ENCODE measurements at places on chromosomes 5 and 9.

GRCh38 chr5:107776922-107777740, 106.4 kb upstream of the EFNA5 start:
- DNase-seq = no peak

GRCh38 chr5:132822650-132823480, 7.6 kb downstream of the SHROOM1 start:
- DNase-seq = no peak

GRCh38 chr9:30140407-30140806, 2244.0 kb upstream of the ACO1 start:
- no peak for DNase-seq

DNA sequence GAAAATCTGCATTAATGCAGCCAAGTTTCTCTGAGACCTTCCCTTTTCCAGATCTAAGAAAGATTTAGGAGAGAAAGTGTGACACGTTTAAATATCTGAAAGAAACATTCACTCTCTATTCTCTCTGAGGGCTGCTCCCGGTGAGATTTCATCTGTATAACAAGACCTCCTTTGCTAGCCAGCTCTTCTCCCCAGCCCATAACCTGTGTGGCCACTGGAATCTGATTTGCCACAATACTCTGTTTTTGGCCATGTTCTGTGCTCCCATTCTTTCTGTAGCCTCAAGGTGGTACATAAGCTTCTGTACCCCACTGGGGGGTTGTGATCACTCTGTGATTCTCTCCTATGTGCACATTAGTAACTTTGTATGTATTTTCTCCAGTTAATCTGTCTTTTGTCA, 291.0 kb upstream of the SEMA6A start:
- DNase-seq = no peak

DNA sequence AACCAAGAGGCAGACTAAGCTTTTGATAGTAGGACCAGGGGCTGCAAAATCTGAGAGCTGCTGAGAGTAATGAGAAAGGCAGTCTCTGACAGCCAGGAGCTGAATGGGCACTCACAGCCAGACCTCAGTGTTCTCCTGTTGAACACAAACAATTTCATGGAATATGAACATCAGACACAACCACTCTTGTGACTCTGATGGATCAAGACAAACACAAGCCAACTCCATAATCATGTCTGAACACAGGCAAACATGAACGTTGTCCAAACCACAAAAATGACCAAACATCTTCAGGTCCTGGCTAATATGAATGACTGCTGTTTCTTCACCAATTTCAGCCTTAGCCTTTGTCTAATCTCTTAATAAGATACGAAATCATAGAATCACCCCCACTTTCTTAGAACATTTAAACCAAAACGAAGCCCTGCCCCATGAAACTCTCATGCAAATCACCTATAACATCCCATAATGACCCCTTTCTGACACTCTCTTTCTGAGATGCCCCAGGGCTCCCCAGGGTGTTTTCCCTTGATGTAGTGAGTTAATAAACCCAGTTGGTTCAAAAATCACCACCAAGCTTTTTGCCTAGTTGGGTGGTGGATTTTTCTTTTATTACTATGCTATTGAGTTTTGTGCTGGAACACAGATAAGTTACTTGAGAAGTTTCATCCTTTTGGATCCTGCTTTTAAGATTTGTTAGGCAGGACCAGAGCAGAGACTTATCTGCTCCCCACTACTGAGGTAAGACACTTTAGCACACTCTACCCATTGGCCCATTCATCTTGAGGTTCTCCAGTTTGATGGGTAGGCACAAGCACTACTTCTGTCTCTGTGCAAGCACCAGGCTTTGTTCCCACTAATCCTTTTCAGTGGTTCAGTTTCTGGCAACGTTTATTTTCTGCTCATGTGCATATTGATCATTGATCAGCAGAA, 5.9 kb upstream of the ERAP2 start:
- no peak for DNase-seq

GRCh38 chr5:62419609-62420008, 7.0 kb downstream of the IPO11 start:
- no peak for DNase-seq

DNA sequence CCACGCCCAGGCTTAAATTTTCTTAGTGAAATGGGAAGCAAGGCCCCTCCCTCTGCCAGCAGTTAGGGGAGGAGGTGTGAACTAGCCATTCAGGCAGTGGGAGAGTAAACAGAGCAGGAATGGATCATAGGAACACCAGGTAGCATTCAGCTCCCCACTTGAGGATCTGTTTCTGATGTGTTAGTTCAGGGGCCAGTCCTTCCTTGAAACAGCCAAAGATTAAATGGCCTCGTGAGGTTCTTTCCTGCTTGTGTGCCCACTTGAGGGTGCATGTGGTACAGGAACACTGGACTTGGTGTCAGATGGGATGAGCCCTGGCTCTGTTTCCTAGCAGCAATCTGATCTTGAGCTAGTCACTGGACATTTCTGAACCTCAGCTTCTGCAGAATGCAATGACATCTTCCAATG, 21.2 kb downstream of the FAXDC2 start:
- DNase-seq = no peak

DNA sequence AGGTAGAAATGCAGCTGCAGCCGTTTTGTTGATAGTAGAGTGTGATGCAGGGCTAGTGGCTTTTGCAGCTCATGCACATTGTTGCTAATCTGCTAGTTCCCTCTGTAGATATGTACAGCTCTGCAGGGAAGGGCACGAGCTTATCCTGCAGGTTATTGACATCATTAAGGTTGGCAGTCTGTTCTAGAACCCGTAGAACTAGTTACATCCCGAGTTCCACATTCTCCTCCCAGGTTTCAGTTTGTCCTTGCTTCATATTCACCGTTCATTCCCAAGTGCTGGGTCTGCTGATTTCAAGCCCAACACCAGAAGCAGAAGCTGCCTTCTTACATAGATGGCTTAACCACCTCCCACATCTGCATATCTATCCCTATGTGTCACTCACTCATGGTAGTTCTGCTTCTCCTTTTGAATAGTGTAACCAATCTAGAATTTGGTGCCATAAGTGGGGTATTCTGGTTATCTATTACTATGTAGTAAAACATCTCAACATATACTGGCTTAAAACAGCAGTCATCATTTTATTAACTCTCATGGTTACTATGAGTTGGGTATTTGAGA, 38.1 kb downstream of the CRHBP start:
- no peak for DNase-seq

GRCh38 chr5:17186256-17186655, 31.2 kb upstream of the BASP1 start:
- no peak for DNase-seq

DNA sequence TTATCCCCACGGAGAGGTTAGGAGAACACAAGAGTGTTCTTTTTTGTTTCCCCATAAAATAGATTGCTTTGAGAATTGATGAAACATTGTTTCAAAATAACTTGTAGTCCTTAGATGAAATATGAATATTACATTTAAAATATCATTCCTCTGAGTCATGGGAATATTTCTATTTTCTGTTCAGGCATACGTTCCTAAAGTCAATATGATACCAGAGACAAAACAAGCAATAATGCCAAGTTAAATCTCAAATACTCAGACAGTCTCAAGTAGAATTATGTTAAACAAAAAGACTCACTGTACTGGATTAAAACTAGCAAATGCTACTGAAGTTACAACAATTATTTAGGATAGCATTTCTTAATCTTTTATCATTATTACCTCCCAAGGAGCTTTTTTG, 111.7 kb upstream of the C6 start:
- no peak for DNase-seq

- DNase-seq = no peak
Measured at GRCh38 chr5:65480306-65480865, 1.3 kb downstream of the ADAMTS6 start.

DNA sequence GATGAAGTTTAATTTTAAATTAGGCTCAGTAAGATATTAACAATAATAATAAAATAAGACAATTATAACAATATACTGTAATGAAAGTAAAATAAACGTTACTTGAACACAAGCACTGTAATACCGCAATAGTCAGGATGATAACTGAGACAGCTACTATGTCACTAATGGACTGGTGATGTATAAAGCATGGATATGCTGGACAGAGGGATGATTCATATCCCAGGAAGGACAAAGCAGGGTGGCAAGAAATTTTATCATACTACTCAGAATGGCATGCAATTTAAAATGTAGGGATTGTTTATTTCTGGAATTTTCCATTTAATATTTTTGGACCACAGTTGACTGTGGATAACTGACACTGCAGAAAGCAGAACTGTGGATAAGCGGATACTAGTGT, 196.9 kb downstream of the VPS13A start:
- no peak for DNase-seq

GRCh38 chr5:176542596-176543427, 5.6 kb upstream of the RNF44 start:
- peak; percentile 24 for DNase-seq

DNA sequence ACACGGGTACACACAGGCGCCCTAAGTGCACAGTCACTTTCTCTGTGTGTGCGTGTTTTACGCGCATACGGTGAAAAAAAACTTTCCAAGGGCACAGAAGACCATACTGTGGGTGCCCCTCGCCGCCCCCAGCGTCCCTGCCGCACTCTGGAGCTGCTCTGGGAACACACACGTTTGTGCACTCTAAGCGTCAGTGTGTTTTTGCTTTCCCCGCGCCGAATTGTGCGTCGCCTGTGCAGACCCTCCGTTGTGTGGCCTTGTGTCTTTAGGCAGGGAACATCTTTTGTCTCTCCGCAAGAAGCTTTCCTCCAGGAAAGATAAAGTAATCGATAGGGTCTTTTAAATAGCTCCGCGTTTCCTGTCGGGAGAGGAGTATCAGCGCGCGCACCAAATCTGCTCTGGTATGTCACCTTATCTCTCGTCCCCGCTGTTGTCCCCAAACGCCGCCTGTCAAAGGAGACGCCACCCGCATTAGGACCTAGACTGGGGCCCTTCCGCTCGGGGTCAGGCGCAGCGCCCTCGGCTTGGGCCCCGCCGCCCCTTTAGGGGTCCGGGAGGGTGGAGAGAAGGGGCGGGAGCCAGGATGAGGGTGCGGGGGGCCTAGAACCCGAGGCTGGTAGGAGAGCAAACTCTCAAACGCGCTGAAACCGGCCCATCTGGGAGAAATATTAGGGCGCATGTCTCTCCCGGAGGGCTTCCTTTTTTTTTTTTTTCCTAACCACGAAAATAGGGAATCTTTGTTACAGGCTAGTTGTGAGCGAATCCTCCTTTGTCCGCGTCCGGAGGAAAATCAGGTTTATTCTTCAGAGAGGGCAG, 10.5 kb upstream of the NKX2-5 start:
- no peak for DNase-seq

Data from stimulated activated CD4-positive, alpha-beta T cell treated with anti-CD3 and anti-CD28 coated beads, TNF-alpha, amount 100 ng/mL, for 1 hour (primary cell).